Activated CD4-positive, alpha-beta T cell treated with anti-CD3 and anti-CD28 coated beads, Interleukin-2, amount 50 U/mL, for 16 hours (primary cell): ENCODE measurements at places on chromosomes 3 and 15.

DNA sequence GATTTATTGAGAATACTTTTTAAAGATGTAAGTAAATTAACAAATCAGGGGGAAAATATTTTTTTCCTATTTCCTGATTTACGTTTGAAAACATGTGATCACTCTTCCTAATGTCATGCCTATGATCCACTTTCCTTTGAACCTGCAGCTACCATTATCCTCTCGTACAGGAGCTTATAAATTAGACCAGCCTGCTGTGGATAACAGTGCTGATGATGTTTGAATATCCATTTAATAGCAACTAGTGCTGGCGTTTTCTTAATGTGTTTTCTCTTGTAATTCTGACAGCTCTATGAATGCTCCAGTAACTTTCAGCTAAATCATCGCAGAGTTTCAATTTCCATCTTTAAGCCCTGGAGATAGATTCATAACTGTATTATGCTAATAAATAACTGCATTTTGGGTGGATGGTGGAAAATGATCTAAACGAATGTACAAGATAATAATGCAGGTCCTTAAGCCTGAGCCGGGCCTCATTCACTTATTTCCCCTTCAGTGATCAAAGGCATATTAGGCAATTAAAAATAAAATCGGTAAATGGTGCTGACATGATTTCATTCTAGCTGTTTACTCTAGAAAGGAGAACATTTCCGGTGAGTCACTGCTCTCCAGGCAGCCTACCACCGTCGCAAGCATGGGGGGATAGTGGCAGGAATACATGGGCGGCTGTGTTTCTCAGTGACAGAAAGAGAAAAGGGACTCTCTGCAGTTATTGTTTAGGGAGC, 58.5 kb upstream of the SLC24A5 start:
- no peak for DNase-seq

- no peak for DNase-seq
Measured at GRCh38 chr3:127410678-127411077, 122.8 kb upstream of the PRR20G start.

- DNase-seq = no peak
Measured at GRCh38 chr3:18808429-18808828, 339.9 kb upstream of the KCNH8 start.

- no peak for DNase-seq
Measured at GRCh38 chr15:99414755-99415731, 150.7 kb upstream of the MEF2A start.

- peak; percentile 34 for DNase-seq
Measured at GRCh38 chr3:150635526-150635925, 32.4 kb downstream of the SELENOT start.

GRCh38 chr3:112074006-112074405, 12.2 kb upstream of the C3orf52 start:
- no peak for DNase-seq

DNA sequence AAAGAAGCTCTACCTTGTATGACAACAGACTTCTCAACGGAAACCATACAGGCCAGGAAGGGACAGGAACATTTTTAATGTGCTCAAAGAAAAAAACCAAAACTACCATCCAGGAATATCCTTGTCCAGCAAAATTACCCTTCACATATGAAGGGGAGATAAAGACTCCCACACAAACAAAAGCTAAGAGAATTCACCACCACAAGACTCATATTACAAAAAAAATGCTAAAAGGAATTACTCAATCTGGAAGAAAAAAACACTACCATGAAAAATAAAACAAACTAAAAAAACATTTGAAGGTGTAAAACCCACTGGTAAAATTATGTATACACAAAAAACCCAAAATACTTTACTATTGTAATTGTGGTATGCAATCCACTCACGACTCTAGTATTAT, 57.2 kb downstream of the DLG1 start:
- DNase-seq = no peak

GRCh38 chr3:105490045-105490444, 123.3 kb downstream of the ALCAM start:
- no peak for DNase-seq

- DNase-seq = no peak
Measured at GRCh38 chr3:5220667-5221431, 33.3 kb downstream of the EDEM1 start.

DNA sequence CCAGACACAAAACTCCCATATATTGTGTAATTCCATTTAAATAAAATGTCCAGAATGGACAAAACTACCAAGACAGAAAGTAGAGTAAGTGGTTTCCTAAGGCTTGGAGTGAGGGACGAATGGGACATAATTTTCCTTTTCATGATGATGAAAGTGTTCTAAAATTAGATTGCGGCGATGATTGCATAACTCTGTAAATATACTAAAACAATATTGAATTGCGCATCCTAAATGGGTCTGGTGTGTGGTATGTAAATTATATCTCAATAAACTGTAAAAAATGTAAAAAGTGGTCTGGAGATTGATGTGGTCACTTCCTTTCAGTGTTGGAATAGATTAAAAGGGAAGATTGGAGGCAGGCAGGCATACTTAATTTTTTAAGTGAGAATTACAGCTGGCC, 105.9 kb upstream of the KCNAB1 start:
- no peak for DNase-seq

GRCh38 chr3:109188741-109189140, 52.2 kb downstream of the C3orf85 start:
- DNase-seq = no peak

DNA sequence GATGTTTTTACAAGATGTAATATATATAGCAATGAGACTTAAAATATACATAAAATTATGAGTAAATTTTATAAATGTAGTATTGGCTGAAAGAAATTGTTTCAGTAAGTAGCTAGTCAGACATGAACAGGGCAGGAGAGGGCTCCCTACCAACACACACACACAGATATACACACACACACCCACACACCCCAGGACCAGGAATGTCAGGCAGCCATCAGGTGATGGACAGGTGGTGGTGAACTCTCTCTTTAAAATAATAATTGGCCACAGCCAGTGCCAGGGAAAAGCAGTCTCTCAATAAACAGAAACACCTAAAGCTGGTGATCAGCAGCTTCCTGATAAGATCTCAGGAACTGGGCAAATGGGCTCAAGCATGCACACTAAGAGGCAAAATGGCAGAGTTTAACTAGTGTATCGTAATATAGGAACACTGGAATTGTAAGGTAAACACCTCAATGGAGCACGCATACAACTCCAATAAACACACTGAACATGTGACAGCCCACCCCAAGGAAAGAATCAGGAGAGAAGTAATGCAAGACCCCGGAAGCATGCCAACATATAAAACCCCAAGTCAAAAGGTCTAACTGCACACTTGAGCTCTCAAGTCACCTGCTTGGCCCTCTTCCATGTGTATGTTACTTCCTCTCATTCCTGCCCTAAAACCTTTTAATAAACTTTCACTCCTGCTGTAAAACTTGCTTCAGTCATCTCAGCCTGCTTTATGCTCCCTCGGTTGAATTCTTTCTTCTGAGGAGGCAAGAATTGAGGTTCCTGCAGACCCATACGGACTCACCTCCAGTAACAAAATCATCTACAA, 1034.1 kb upstream of the SEMA6D start:
- no peak for DNase-seq

- DNase-seq = no peak
Measured at GRCh38 chr3:77513542-77513941, 473.6 kb downstream of the ROBO2 start.

DNA sequence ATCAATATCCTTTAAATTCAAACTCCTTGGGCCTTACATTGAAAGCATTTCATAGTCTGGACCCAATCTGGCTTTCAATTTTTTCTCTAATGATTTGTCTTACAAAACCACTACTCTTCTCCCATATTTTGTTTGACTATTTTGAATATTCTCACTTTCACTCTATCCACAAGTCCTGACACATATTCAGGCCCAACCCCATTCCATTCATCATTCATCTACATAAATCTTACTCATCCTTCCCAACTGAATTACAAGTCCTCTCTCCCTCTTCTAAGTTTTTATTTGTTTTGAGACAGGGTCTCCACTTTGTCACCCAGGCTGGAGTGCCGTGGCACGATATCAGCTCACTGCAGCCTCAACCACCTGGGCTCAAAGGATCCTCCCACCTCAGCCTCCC, 43.6 kb downstream of the TOP2B start:
- DNase-seq = no peak

DNA sequence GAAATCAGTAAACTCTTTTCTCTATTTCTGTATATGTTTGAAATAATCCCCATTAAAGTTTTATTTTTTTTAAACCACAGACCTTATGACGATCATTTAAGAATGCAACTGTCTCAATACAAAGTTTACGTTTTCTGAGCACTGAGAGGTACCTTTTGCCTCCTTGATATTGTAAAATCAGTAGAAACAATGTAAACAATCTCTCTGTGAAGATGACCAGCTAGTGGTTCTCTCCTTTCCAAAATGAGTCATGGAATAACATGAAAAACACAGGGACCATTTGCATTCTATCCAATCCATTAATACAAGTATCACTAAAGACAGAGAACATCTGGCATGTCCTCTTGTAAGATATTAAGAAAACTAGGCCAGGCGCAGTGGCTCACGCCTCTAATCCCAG, 48.8 kb downstream of the RAD18 start:
- no peak for DNase-seq

DNA sequence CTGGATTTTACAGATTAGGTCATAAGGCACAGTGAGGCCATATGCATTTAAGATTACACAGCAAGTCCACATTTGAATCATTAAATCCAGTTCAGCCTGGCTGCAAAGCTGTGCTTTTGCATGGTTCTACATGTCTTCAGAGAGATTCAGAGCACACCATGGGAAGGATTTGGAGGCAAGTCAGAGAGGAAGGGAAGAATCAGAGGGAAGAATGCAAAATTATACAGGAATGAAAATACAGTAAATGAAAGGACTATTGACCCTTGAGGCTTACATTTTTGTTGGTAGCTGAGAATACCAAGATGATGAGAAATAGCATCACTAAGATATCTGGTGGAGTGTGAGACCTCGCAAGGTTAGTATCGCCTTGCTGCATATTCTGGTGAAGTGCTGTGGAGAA, 13.9 kb downstream of the FILIP1L start:
- no peak for DNase-seq

DNA sequence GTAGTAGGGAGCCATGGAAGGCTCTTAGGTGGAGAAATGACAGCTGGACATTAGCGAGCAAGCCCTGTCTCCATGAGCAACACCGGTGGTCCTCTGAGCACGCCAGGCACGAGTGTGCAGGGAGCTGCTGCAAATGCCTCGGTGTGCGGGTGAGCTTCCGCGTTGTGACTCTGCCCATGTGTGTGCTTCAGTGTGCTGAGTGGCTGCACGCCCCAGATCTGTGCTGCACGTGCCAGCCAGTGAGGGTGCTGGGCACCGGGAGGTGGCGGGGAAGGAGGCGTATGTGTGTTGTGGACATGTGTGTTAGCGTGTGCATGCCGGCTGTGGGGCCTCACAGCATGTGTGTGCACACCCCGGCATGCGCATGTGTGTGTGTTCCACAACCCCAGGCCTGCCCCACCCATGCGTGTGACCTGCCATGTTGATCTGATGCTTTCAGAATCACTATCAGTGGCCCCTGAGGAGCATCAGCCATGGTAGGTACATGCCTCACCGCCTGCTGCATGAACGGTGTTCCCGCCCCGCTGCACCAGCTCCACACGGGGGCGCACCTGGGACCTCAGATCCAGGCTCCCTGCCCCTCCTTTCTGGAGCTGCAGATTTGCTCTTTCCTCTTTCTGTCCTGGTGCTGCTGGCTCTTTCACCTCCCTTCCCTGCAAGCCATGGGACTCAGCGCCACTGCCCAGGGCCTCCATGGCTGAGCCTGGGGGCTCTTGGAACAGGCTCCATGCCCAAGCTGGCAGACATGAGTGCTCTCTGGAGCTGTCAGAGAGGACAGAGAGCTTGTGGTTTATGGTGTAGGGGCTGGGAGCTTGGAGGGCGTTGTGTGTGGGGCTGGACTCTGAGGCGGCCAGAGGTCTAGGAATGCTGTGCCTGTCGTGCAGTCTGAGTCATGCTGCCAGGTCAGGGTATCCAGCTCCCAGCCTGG, 169.4 kb downstream of the TBC1D2B start:
- peak; percentile 71 for DNase-seq

- peak; percentile 38 for DNase-seq
Measured at GRCh38 chr15:80059786-80060355, 395 bp downstream of the ZFAND6 start.

- no peak for DNase-seq
Measured at GRCh38 chr3:10546820-10547263, 41.5 kb upstream of the ATP2B2 start.

GRCh38 chr3:81788044-81788443, 26.6 kb upstream of the GBE1 start:
- DNase-seq = no peak

GRCh38 chr3:183411216-183411922, 17.1 kb downstream of the MCF2L2 start:
- no peak for DNase-seq

DNA sequence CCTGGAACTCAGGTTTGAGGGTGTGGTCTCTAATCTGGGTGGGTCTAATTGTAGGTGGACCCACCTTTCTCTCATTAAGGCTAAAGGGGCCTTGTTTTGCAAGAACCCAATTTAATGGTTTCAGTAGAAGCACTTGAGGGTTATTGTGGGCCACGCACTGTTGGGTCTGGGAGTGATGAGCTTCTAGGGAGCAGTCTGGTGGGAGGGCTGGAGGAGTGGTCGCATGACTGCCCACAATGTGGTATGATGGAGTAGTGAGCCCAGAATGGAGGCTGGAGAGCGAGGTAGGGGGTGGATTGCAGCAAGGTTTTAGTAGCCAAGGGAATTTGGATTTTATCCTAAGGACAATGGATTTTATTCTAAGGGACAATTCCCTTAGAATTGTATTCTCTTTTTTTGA, 2.7 kb downstream of the TATDN2 start:
- no peak for DNase-seq

DNA sequence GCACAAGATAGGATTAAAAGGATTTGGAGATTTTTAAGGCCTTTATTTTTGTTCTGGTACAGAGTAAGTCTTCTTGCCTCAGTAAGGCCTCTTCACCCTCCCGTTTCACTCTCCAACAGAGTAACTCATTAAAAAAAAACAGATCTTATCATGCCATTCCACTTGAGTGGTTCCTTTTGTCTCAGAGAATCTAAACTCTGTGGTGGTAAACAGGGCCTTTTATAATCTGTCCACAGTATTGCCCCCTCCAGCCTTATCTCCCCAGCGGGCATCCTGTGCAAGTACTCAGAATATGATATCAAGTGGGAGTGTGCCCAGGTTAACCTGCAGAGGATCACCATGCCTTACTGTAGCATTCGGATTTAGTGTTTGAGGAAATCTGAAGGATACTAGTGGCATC, 20.3 kb upstream of the ATOSA start:
- DNase-seq = no peak

GRCh38 chr3:196097373-196098154, 15.7 kb upstream of the TFRC start:
- no peak for DNase-seq

DNA sequence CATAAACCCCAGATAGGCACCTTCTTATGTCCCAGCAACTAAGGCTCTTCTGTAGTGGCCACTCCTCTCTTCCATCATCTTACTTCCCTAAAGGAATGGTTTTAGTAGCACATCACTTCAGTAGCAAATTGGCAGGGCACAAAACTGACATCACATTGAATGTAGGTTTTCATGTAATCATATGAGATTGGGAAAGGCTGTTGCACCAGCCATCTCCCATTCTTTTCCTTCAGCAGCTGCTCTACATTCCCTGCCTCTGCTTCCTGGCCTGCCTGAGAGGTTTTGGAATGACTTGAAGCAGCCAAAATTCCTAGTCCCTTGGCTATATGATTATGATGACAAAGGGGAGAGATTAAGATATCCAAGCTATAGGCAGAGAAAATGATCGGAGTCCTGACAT, 36.5 kb downstream of the NSUN3 start:
- no peak for DNase-seq

GRCh38 chr3:42148982-42149432, 57.9 kb downstream of the TRAK1 start:
- DNase-seq = no peak
